ENCODE measurements at places on chromosomes 1 and 21. TPM values are rescaled to one million over a fixed set of nuclear protein-coding genes. Genes with fewer than 3 reads are reported as not detected.

RBP7 gene
- polyA plus RNA-seq: 1.3 TPM

- DNase-seq: no peak
These were observed 87.9 kb upstream of the SOX13 start for GRCh38 chr1:203985044-203985443.

DNA sequence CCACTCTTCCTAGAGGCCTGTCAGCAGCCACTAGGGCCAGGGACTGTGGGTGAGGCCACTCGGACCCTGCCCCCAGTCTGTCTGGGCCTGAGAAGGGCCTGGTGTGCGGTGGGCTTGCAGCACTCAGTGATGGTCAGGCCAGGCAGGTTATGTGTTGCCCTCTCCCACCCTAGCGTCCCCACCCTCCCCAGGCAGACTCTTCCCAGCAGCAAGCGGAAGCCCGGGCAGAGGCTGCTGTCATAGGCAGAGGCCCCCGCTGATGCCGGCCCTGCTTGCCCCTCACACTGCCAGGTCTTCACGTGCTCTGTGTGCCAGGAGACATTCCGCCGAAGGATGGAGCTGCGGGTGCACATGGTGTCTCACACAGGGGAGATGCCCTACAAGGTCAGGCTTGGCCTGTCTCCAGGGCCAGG lies 6.6 kb downstream of the ZBTB48 start:
- peak; percentile 14 for DNase-seq

DNA sequence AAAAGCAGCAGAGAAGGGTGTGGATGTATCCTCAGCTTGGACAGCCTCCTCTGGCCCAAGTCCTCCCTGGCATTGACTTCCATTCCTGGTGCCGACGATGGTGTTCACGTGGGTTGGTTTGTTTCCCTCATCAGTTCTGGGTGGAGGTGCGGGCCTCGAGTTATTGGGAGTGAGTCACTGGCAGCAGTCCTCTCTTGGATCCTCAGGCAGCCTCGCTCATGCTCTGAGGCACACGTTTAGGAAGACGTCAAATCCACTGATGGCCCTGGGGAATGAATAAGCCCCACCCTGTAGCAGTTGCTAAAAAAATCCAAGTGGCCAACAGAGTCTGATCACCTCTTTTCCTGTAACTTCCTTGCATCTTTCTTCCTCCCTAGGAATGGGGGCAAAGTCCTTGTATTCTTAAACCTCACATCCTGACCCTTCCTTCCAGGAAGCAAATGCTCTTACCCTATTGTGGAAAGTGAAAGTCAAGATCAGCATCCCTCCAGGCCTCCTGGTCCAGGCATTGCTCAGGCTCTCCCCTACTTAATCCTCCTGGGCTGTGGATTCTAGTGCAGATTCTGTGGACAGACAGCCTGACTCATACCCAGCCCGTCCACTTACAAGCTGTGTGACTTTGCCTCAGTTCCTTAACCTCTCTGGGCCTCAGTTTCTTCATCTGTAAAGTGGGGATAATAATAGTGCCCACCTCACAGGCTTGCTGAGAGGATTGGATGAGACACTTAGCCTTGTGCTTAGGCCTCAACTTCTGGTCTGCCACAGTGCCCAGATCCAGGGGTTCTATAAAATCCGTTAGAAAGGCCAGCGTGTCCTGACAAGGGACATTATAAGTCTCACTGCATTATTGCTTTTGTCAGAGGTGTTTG lies 111.1 kb downstream of the TLR5 start:
- no peak for DNase-seq

DNA sequence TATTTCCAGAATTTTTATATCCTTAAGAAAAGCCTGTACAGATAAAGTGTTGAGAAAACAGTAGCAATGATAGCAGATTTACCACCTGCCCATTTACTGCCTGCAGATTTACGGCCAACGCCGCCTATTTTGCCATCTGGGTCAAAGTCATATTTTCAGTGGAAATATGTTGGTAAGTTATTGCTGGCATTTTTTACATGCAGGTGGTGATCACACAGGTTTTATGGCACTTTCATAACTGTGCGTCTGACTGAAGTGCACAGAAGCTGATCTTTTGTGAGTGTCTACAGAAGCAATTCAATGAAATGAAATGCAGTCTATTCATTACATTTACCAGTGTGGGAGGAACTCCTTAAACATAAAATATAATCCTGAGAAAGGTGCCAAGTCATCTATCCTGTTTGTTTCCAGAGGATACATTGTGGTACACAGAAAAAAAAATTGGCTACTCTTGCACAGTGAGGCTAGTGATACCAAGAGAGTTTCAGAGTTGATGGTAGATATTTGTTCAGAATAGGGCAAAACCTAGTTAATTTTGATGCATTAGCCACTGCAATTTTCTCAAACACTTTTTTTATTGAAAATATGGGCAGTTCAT lies 458.5 kb downstream of the NEGR1 start:
- no peak for DNase-seq

GRCh38 chr1:110321846-110322245 lies 17.3 kb upstream of the RBM15 start:
- no peak for DNase-seq

- no peak for DNase-seq
These were observed 16.0 kb downstream of the FNBP1L start for GRCh38 chr1:93463960-93464359.

Data from SK-N-SH (cell line).